ENCODE measurements at places on chromosomes 7 and 10. TPM values are rescaled to one million over a fixed set of nuclear protein-coding genes. Genes with fewer than 3 reads are reported as not detected.

GRCh38 chr10:65838811-65839210, 1087.0 kb upstream of the LRRTM3 start:
- DNase-seq = no peak

DNA sequence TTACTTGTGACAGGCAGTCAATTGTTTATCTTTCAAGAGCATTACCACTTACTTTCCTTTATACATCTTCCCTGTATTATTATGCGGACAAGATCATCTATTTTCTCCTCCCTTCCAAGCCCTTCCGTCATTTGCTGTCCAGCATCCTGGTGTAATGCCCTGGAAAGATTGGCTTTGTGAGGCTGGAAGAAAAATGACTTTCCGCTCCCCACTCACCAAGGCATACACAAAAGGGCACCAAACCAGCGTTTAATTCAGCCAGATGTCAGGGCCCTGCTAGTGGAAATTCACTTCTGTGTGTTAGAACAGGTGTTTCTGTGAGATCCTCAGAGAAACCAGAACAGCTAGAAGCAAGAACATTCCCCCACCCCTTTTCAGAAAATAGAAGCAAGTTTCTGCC, 128.1 kb upstream of the NANOS1 start:
- DNase-seq = no peak

GRCh38 chr10:7486528-7486927, 75.7 kb upstream of the SFMBT2 start:
- no peak for DNase-seq

NFE2L3 gene
- total RNA-seq = 6.8 TPM

OIT3 gene
- total RNA-seq = not detected

DNA sequence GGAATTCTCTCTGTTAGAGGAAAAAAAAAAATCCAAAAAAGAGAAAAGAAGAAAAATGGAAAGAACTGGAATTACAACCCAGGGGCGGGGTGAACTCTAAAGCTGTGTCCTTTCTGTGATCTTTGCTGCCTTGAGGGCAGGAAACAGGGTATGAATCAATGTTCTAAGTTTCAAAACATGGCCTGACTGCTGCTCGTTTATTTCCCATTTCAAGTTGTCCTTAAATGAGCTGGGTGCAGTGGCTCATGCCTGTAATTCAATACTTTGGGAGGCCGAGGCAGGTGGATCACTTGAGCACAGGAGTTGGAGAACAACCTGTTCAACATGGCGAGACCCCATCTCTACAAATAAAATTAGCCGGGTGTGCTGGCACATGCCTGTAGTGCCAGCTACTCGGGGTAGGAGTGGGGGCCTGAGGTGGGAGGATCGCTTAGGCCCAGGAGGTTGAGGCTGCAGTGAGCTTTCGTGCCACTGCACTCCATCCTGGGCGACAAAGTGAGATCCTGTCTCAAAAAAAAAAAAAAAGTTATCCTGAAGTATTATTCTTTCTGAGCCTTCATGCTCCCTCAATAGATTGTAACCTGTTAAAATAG, 24.7 kb upstream of the TFAM start:
- no peak for DNase-seq

TUBAL3 gene
- not detected for total RNA-seq

DNA sequence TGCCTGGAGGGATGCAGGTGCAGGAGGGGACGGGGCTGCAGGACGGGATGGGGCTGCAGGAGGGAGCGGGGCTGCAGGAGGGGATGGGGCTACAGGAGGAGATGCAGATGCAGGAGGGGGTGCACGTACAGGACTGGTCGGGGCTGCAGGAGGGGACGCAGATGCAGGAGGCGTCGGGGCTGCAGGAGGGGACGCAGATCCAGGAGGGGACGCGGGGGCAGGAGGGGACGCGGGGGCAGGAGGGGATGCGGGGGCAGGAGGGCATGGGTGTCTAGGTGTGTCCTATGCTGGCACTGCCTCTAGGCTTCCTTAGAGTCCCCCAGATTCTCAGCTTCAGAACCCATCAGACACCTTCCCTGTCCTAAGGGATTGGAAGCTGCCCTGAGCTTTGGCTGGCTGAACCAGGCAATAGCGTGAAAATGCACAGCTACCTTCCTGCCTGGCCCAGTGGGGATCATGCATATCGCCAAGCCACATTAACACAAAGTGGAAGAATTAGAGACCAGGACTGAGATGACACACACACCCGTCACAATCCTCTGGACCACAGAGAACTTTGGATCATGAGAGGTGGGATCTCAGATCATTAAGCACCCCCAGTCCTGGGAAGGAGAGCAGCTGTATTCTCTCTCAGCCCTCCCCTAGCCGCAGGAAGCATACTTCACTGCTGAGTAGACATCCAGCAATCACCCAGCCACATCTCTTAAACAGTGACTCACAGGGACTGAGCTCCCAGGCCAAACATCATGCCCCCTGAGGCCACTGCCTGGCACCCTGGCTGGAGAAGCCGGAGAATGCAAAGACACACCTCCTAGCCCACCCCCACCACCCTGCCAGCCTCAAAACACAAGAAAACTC, 67.3 kb downstream of the VWA2 start:
- DNase-seq = peak; percentile 94

FRG2B gene
- total RNA-seq = not detected

DNA sequence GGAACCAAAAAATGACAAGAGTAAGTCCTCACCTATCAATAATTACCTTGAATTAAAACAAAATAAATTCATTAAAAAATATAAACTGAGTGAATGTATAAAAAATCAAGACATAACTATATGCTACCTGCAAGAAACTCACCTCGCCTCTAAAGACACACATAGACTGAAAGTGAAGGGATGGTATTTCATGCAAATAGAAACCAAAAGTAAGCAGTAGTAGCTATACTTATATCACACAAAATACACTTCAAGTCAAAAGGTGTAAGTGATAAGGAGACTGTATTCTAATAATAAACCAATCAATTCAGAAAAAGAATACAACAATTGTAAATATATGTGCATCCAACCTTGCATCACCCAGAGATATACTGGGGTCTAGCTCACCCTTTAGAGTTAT, 332.6 kb downstream of the SH2D4B start:
- no peak for DNase-seq

PFKFB3 gene
- 26.1 TPM for total RNA-seq

ABCC2 gene
- 0.80 TPM for total RNA-seq

OR6B1 gene
- total RNA-seq = not detected

DNA sequence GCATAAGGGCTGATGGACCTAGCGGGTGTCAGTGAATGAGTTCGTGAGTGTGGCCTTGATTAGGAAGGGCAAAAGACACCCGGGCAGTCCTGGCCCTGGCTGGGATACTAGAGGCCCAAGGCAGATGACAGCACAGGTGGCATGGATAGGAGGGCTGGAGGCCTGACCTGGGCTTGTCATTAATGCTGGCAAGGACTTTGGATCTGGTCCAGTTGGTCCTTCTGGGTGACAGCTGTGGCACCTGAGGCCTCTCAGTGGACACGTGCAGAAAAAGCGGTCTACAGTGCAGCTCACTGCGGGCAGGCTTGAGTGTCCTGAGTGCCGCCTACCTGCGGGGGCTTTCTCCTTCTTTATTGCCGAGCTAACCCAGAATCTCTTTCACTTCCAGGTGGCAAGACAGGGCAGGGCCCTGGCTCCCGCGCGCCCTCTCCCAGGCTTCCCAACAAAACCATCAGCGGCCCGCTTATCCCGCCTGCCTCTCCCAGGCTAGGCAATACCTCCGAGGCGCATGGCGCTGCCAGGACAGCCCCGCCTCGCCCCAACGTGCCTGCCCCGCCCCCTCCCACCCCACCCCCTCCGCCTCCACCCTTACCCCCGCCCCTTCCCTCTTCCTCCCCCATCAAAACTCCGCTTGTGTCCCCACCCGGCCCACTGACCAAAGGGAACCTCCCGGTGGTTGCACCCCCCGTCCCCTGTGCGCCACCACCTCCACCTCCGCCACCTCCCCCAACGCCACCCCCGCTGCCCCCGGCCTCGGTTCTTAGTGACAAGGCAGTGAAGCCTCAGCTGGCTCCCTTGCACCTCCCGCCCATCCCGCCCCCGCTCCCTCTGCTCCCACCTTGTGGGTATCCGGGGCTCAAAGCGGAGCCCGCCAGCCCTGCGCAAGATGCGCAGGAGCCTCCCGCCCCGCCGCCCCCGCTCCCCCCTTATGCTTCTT, 77.4 kb downstream of the WIPF3 start:
- DNase-seq = no peak

SEMA4G gene
- total RNA-seq = 1.4 TPM

DNA sequence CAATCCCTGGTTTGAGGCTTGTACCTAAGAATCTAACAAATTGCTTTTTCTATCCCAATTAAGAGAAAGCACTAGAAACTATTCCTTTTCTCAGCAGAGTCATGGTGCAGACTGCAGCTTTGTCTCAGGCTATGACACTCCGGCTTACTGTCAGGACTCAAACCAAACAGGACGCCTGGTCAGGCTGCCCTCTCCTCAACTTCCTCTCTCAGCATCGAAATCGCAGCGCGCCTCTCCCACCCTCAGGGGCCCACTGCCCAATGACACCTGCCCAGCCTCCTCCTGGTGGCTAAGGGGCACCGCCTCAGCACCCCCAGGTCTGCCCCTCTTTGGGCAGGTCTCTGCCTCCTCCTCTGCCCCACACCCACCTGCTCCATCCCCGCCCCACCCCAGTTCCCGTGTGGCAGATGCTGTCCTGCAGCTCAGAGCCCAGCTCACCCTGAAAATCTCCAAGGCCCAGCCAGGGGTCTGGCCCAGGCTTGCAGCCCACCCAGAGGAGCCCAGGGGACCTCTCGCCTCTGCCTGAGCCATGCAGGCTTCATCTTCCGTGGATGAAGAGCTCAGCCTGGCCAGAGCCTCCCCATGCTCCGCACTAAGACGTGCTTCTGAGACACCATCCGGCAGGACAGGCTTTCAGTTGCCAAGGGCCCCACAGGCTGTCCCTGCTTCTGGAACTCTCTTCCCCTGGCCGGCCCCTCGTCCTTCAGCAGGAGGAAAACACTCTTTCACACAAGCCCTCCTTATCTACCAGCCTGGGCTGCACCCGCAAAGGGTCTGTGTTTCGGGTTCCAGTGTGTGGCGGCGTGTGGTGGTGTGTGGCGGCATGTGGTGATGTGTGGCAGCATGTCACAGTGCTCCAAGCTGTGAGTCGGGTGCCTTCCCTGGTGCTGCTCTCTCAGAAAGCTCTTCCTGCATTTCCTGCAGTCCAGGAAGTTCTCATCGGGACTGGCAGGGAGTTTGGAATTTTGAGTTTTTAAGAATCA, 16.4 kb upstream of the PTPRN2 start:
- no peak for DNase-seq

SSC4D gene
- total RNA-seq = 0.48 TPM

GRCh38 chr7:128421384-128421783, 11.6 kb upstream of the IMPDH1 start:
- DNase-seq = no peak

- no peak for DNase-seq
Measured at GRCh38 chr10:118939211-118940007, 90.1 kb upstream of the NANOS1 start.

- no peak for DNase-seq
Measured at GRCh38 chr10:24215603-24216002, 6.7 kb downstream of the KIAA1217 start.

DNA sequence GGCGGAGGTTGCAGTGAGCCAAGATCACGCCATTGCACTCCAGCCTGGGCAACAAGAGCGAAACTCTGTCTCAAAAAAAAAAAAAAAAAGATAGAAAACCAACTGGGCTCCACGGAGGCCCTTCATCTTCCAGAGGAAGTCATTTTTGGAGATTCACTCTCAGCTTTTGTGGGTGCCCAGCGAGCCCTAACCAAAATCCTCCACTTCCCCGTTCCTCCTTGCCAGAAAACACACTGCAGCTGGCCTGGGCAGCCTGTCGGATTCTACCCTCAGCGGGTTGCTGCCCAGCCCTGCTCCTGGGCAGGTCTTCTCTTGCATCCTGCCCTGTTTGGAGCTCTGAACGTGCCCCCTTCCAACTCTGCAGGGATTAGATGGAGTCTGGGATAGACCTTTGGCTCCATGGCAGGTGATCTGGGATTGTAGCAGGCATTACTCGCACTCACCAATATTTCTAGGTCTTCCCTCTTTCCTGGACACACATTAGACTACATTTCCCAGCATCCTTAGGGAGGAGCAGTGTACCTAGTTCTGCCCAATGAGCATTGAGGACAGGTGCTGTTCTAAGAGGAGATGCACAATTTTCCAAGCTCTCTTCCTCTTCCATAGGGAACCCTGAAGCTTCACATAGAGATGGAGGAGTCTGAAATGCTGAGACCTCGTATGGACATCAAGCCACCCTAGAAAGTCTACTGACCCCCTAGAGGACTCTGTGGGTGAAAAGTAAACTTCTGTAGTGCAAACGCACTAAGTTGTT, 4.6 kb downstream of the GRID2IP start:
- no peak for DNase-seq

DNA sequence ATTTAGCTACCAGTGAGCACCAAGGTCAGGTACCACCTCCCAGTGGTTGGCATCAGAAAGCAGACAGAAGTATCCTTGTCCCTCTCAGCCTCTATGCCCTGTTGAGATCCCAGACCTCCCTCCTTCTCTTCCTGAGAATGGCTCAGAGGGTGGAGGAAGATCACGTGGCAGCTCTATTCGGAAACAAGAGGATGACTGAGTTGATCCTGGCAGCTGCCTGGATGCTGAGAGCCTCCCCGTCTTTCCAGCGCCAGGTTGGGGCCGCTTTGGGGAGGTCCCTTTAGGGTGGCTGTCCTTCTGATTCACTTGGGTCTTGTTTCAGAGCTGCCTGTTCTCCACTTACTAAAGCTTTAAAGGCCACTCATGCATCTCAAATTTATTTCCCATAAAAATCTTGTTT, 36.9 kb upstream of the NPFFR1 start:
- DNase-seq = no peak

DNA sequence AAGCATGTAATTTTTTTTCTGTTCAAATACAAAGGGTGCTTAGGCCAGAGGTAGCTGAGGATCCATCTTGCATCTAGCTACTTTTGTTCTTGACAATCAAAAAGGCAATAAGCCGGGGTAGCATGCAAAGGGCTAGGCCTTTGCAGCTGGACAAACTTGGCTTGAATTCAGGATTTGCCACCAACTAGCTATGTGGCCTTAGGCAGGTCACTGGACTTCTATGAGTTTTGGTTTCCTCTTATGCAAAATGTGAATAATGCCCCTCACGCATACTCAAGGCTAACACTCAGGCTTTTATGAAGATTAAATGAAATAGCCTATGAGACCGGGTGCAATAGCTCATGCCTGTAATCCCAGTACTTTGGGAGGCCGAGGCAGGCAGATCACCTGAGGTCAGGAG, 19.3 kb downstream of the GFRA1 start:
- DNase-seq = no peak

DNA sequence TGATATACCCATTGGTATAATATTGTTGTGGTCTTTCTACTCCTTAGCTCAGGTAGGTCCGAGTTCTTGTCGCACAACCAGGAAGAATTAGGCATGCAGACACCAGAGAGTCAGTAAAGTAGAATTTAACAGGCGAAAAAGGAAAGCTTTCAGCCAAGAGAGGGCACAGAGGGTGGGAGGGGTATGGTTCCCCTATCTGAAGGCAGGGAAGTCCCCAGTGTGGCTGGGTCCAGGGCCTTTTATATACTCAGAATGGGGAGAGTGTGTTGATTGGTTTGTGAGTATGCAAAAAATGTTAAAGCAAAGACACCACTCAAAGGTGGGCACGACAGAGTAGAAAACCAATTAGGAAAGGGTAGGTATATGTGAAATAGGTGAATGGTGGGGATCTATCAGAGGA, 53.9 kb downstream of the IMMP2L start:
- no peak for DNase-seq
